ENCODE measurements at places on chromosomes 12 and 14.

- no peak for DNase-seq
These were observed 692 bp downstream of the MYG1 start for GRCh38 chr12:53300187-53300586.

DNA sequence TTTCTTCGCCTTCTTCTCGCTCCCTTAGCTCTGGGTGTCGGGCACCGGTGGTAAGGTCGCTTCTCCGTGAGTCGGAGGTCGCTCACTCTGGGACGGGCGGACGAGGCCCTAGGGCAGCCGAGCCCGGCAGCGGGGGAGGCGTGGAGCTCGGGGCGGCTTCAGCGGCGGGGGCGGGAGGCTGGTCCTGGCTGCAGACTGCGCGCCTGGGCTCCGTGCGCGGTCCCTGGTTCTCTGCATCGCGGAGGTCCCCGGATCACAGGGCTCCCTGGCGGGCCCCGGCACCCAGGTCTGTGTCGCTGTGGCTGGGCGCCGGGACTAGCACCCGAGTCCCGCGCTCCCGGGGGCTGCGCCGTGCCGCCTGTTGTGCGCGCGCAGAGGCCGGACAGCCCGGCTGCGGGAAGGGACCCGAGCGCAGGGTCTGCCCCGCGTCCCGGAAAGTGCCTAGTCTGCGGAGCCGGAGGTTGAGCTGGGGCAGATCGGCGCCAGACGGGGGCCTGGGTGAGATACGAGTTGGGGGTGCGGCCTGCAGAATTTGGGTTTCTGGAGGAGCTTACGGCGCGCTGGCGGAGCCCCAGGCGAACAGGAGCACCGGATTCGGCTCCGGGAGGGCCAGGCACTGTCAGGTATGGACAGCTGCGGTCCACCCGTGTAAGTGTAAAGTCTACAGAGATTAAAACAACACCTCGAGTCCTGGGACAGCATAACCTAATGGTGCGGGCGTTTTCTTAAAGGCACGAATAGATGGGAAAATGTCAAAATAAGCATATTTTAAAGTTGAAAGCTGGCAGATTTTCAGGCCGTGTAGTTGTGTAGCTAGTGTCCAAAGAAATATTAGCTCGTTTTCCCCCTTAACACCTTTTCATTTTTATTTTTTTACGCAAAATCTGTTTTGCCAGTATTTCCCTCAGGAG is 713 bp downstream of the FRMD6 start:
- DNase-seq, result no peak

- no peak for DNase-seq
These were observed 22.6 kb upstream of the DRAM1 start for GRCh38 chr12:101854747-101855146.

- DNase-seq, result no peak
These were observed 313.0 kb downstream of the CEP128 start for GRCh38 chr14:80628547-80628946.

DNA sequence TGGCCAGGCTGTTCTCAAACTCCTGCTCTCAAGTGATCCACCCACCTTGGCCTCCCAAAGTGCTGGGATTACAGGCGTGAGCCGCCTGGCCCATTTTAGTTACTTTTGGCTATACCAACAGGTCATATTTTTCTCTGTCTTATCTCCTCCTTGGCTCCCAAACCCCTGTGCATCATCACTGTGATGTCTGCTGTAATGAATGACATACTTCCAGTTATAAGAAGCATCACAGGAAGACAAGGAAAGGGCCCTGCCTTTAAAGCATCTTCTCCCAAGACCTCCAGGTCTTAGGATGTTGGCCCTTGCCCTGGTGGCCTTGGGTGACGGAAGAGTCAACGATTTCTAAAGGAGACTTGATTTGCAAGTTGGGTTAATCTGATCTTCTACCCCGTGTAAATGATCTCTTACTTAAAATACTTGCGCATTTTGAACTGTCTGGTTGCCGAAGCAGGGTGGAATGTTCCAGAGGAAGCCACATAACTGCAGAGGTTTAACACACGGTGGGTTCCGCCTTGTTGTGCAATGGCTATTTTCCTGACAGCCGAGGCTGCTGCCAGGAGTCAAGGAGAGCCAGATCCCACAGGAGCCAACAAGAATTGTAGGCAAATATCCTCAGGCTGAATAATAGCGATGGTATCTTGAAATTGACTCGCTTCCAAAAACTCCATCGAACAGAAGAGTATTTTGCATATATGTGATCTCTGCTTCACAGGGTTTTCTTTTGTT is 55.7 kb upstream of the PLXNC1 start:
- no peak for DNase-seq

GRCh38 chr14:21257394-21257909 is 11.8 kb downstream of the HNRNPC start:
- no peak for DNase-seq
